Activated CD4-positive, alpha-beta T cell treated with anti-CD3 and anti-CD28 coated beads for 24 hours (primary cell): ENCODE measurements at places on chromosomes 4 and X.

DNA sequence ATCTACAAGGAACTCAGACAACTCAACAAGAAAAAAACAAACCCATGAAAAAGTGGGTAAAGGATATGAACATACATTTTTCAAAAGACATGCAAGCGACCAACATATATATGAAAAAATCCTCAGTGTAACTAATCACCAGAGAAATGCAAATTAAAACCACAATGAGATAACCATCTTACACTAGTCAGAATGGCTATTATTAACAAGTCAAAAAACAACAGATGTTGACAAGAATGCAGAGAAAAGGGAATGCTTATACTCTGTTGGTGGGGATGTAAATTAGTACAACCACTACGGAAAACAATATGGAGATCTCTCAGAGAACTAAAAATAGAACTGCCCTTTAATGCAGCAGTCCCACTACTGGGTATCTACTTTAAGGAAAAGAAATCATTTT, 12.1 kb downstream of the NIPAL1 start:
- DNase-seq, result no peak

GRCh38 chr4:30720021-30720660, at the start of gene PCDH7:
PCDH7 (plus strand) TSS chr4:30720369; CDS start chr4:30721423, 1,054 bp downstream.
- no peak for DNase-seq

- DNase-seq, result no peak
Observed at GRCh38 chr4:176896211-176896610, 103.5 kb upstream of the VEGFC start.

- no peak for DNase-seq
Observed at GRCh38 chr4:1516261-1516660, 110.0 kb upstream of the NKX1-1 start.

- DNase-seq, result no peak
Observed at GRCh38 chr4:60759518-60760245, 440.4 kb upstream of the ADGRL3 start.
